Activated effector memory CD4-positive, alpha-beta T cell treated with anti-CD3 and anti-CD28 coated beads, Interleukin-2, amount 50 U/mL, for 16 hours (primary cell): ENCODE measurements at places on chromosomes 2 and 18.
A peak's percentile ranks its signal among the peaks of the same experiment; 100 is the strongest.

DNA sequence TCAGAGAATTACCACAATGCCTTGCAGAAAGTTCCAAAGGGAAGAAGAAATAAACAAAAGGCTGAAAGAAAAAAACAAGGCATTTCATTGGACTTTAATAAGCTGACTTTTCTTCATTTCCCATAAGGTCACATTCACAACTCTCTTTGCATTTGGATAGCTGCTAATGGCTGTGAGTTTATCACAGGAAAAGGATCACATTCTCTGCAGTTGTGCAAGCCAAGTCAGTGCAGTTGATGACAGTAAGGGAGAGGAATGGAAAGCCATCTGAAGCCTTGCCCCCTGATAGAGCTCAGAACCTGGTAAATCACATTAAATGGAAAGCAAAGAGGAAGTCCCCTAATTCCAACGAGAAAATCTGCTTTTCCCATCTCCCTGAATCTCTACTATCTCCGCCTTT is 950.6 kb downstream of the CNTNAP5 start:
- no peak for DNase-seq

GRCh38 chr18:59917422-59917821 is 17.6 kb downstream of the PMAIP1 start:
- DNase-seq, result no peak

GRCh38 chr2:148238561-148238960 is 217.7 kb downstream of the MBD5 start:
- no peak for DNase-seq

- no peak for DNase-seq
These were observed 148.0 kb upstream of the KCTD1 start for GRCh38 chr18:26696308-26696707.

GRCh38 chr18:37987901-37988300 is 422.3 kb upstream of the CELF4 start:
- no peak for DNase-seq

DNA sequence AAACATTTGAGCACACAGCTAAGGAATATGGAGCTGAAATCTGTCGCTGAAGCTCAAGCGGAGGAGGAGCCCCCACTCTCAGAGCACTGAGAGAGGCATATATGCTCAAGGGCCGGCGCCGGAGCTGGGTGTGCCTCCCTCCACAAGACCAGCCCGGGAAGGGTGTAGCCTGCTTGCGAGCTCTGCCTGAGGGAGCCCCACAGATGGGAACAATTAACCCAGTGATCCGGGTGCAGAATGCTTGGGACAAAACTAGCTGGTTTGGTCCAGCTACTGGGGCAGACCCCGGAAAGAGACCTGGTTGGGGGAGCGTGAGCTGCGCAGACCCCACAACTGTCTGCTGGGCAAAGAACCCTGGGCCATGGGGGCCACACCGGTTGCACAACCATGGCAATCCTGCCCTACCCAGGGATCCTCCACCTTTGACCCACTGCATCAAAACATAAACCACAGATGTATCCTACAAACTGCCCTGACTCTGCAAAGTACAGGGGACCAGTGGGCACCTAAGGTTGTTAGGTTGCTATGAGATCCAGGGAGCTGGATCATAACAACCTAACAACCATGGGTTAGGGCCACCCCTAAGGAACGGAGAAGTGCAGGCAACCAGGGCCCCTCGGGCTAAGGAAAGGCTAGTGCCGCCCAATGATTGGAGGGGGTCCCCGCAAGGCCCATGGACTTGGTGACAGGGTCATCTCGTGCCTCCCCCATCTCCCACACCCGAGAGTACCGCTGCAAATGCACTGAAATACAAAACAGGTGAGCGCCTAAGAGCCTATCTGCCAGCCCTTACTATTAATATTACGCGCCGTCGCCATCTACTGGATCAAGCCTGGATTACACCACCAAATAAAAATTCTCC is 53.4 kb upstream of the SCN1A start:
- DNase-seq, result no peak

- no peak for DNase-seq
These were observed 35.2 kb downstream of the RDH14 start for GRCh38 chr2:18525236-18525635.

GRCh38 chr2:105100046-105100840 is 62.4 kb downstream of the MRPS9 start:
- DNase-seq, result no peak

DNA sequence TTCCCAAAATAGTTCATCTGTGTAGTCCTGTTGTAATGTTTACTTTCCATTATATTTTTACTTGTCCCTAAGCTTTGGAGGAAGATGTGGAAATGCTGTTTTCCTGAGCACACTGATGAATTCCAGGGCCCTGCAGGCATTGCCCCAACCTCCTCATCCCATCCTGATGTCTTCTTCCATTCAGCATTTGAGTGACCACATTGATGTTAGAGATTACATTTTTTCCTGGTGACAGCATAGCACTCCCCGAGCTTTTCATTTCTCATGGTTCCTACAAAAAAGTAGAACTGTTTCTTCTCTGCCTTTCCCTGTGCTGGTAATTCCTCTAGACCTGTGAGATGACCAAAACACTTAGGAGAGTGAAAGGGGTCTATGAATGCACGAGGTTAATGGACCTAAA is 4.8 kb downstream of the IL36A start:
- no peak for DNase-seq

- no peak for DNase-seq
These were observed 40.9 kb upstream of the TRIM43B start for GRCh38 chr2:95525294-95526035.

GRCh38 chr18:75297731-75298130 is 87.1 kb downstream of the TSHZ1 start:
- no peak for DNase-seq

- DNase-seq, result no peak
These were observed 16.1 kb upstream of the STAT4 start for GRCh38 chr2:191166756-191167445.

GRCh38 chr2:235497096-235497495 is 3.3 kb downstream of the AGAP1 start:
- DNase-seq, result no peak

DNA sequence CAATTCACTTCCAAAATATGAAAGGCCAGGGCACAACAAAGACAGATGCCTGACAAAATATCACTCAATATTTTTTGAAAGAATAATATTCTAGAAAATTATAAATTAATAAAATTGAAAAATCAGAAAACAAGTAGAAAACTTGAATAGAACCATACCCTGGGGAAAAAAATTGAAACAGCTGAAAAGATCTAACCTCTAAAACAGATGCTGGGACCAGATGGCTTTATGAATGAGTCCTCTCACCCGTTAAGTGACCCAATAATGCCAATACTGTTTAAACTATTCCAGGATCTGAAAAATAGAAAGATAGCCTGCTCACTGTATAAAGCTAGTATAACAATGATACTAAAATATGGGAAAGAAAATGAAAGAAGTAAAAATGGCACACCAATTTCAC is 322.3 kb upstream of the VWC2L start:
- DNase-seq, result no peak

- no peak for DNase-seq
These were observed 91.6 kb downstream of the TMX3 start for GRCh38 chr18:68623342-68623741.

DNA sequence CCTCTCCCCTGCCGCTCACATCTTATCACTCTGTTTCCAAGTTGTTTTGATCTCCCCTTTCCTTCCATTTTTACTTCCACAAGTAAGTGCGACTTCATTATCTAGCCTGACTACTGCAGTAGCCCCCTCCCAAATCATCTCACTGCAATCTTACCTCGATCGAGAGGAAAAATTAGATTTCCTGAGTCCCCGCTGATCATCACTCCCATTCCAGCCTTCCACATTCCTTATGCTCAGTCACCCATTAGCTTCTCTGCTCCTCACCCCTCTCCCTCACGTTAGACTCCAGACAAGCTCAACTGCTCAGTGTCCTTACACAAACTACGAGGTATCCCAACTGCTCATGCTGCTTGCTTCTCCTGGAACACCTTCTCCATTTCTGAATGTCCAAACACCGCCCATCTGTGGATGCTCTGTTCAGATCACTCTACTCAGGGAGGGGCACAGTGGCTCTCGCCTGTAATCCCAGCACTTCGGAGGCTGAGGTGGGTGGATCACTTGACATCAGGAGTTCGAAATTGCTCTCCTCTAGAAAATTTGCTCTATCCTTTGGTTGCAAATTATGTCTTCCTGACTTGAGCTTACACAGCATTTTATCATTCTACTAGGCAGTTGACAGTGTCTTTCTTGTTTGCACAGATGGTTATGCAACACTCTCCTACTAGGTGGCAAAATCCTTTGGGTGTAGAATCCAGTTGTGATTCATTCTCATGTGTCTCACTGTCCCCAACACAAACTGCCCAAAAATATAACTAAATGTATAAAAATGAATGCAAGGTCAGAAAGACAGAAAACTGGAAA is 96.5 kb downstream of the INO80D start:
- DNase-seq, result no peak

DNA sequence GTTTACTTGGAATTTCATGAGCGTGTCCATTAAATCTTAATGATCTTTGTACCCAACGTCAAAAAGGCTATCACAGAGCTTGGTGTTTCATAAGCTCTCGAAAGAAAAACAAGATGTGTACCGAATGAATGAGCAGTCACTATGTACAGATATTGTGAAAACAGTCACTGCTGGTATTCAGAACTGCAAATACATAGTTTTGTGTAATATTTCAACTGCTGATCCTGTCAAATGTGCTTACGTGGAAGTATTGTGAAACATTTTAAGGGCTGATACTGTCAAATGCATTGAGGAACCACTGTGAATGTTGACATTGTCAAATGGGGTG is 184.2 kb upstream of the KLHL29 start:
- no peak for DNase-seq

GRCh38 chr18:48569915-48570264 is 31.1 kb downstream of the CTIF start:
- no peak for DNase-seq

GRCh38 chr2:236177604-236177966 is 9.4 kb upstream of the GBX2 start:
- DNase-seq, result no peak

GRCh38 chr18:79952996-79953559 is 1.6 kb upstream of the SLC66A2 start:
- DNase-seq, result peak; percentile 62

DNA sequence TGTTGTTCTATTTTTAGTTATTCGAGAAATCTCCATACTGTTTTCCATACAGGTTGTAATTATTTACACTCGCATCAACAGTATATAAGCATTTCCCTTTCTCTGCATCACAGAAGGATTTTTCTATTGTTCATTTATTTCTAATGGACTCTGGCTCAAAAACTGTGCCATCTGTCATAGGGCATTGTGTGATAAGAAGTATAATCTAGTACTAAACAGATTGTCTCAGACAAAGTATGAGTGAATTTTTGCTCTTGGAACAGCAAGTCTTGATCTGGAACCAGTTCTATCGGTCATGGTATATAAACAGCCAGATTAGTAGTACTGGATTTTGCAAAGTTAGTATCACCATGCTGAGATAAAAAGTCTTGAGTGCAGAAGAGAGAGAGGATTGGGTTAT is 145.8 kb downstream of the KIAA1328 start:
- DNase-seq, result no peak

DNA sequence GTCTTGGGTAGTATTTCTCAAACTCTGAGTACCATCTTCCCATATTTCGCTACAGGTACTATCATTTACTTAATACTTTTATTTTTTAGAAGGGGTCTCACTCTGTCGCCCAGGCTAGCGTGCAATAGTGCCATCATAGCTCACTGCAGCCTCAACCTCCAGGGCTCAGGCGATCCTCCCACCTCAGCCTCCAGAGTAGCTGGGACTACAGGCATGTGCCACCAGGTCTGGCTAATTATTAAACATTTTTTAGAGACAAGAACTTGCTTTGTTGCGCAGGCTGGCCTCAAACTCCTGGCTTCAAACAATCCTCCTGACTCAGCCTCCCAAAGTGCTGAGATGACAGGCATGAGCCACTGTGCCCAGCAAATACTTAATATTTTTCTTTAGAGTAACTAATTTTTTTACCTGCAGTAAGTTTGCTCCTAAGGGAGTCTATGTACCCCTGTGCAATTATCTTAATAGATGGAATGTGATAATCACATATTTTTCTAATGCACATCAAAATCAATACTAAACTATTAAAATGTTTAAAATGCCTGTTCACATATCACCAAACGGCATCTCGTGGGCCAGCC is 100.6 kb upstream of the ST3GAL5 start:
- no peak for DNase-seq

- DNase-seq, result no peak
These were observed 173.9 kb downstream of the HDAC4 start for GRCh38 chr2:239226677-239227581.

- no peak for DNase-seq
These were observed 100.6 kb downstream of the ANTXR1 start for GRCh38 chr2:69113627-69114026.

GRCh38 chr2:36172824-36173223 is 182.8 kb upstream of the CRIM1 start:
- no peak for DNase-seq

- no peak for DNase-seq
These were observed 344.9 kb downstream of the TSN start for GRCh38 chr2:122100346-122100745.

GRCh38 chr2:219661955-219662395 is 34.5 kb downstream of the SLC4A3 start:
- no peak for DNase-seq

DNA sequence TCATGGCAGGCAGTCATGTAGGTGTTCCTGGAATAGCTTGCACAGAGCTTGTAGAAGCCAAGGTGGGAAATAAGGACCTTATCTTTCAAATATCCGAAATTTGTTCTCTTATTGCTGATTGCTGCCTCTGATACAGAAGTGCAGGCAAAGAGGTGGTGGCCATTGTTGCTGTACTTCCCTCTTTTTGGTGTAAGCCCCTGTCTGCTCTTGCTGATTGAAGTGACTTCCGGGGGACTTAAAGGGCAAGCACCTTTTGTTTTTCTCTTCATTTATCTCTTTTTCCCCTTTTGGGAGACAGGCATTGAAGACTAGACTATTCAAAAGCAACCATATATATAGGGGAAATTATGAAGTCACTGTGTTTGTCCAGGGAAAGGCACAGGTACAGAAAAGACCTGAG is 131.6 kb upstream of the OTX1 start:
- no peak for DNase-seq

- no peak for DNase-seq
These were observed 5.1 kb downstream of the SERPINB8 start for GRCh38 chr18:63974991-63975390.

GRCh38 chr2:186724736-186725135 is 30.9 kb downstream of the FAM171B start:
- no peak for DNase-seq

GRCh38 chr2:109242210-109242653 is 113.2 kb downstream of the SH3RF3 start:
- no peak for DNase-seq

DNA sequence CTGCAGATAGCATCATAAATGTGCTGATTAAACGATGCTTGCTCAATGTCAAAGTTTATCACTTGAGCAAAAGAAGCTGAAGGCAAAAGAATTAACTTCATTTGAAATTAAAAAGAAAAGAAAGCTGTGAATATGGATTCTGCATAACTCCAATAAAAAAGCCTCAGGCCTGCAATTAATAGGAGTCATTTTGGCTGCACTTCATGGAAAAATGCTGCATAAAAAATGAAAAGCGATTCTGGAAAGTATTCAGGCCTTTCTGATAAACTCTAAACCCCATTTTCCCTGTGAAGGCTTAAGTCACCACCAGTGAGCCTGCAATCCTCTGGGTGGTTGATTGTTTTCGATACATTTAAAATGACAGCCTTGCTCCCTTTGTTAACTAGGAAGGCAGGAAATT is 1793.4 kb downstream of the SUCLG1 start:
- no peak for DNase-seq
